ENCODE measurements at places on chromosomes 13 and 19. TPM values are rescaled to one million over a fixed set of nuclear protein-coding genes. Genes with fewer than 3 reads are reported as not detected.

The ICAM5 gene
- not detected for total RNA-seq

GRCh38 chr13:42255886-42256285, 16.1 kb upstream of the AKAP11 start:
- H3K27ac ChIP-seq = no peak overlapping the region
- H3K27me3 ChIP-seq = no peaks in the 10 kb centered on the region
- no peaks in the 10 kb centered on the region for H3K4me1 ChIP-seq
- no peak overlapping the region for H3K4me3 ChIP-seq
- no peak for DNase-seq

GRCh38 chr19:35644987-35645679, 3.0 kb upstream of the COX6B1 start:
- peak overlapping the region; percentile 98 for H3K27ac ChIP-seq
- peak; percentile 78 for DNase-seq
- H3K4me3 ChIP-seq = peak overlapping the region; percentile 54

DNA sequence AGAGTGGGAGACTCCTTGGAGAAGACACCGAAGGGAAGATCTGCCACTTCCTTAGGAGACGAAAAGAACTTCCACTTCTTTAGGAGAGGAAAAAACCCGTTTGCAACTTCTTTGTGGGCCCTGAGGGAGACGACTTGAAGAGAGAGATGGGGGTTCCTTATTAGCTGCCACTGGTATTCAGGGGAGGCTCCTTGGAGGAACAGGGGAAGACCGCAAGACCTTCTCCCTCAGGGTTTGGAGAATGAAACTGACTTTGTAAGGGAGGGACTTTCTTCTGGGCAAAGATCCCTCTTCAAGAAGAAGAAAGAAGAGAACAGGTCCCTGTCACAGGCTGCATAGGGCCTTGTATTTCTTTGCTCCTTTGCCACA, 416 bp downstream of the BCKDHA start:
- H3K27me3 ChIP-seq = no peaks in the 10 kb centered on the region
- H3K4me1 ChIP-seq = peaks cover 16% of the 10 kb centered on the region
- H3K36me3 ChIP-seq = peaks cover 1% of the 10 kb centered on the region
- peak overlapping the region; percentile 95 for H3K4me3 ChIP-seq
- DNase-seq = no peak
- H3K27ac ChIP-seq = peak overlapping the region; percentile 83

The PROZ gene
- not detected for total RNA-seq

DNA sequence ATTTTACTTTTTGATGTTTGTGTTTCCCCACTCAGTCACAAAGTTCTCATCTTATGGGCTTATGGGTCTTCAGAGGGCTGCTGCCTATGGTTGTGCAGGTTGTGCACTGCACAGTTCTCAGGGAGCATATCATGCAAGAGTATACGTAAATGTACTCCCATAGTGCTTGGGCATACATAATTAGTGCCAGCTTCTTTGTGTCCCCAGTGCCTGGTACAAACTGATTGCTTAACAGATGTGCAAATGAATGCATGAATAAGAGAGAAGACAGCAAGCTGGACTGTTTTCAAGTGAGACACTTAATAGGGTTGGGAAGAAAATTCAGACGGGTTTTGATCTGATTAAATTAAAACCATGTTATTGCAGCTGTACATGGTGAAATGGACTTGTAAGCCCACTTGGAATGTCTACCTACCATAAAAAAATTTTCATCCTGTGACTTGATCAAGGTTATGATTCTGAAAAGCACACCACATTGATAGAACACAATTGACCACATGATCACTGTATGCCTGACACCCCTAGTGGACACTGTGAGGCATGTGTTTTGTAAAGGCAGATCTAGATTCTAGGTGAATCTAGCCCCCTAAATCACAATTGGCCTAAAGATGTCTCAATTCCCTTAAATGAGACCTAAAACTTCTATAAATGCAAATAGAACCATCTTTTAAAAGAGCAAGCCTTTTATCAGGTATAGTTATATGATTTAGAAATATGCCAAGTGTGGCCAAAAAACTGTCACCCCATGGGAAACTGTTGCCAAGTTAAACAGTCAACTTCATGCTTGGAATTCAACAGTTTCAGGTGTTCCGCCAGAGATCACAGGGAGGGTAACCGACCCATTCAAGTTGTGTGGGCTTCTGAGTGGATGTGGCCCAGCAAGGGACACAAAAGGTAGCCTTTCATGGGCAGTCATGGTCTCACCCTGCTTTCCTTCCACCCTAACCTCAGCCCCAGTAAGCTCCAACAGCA, 27.9 kb downstream of the FAM124A start:
- DNase-seq = no peak
- peaks cover 2% of the 10 kb centered on the region for H3K36me3 ChIP-seq
- peaks cover 10% of the 10 kb centered on the region for H3K4me1 ChIP-seq
- H3K27ac ChIP-seq = no peak overlapping the region
- no peak overlapping the region for H3K4me3 ChIP-seq

- H3K27me3 ChIP-seq = peaks cover 67% of the 10 kb centered on the region
- no peak overlapping the region for H3K4me3 ChIP-seq
- no peak for DNase-seq
- H3K4me1 ChIP-seq = no peaks in the 10 kb centered on the region
Measured at GRCh38 chr19:3479177-3479833, 1.0 kb downstream of the SMIM24 start.

The COX7A1 gene
- total RNA-seq = 185 TPM

The TRPC4 gene
- total RNA-seq = 1.1 TPM

The PINLYP gene
- 5.0 TPM for total RNA-seq

DNA sequence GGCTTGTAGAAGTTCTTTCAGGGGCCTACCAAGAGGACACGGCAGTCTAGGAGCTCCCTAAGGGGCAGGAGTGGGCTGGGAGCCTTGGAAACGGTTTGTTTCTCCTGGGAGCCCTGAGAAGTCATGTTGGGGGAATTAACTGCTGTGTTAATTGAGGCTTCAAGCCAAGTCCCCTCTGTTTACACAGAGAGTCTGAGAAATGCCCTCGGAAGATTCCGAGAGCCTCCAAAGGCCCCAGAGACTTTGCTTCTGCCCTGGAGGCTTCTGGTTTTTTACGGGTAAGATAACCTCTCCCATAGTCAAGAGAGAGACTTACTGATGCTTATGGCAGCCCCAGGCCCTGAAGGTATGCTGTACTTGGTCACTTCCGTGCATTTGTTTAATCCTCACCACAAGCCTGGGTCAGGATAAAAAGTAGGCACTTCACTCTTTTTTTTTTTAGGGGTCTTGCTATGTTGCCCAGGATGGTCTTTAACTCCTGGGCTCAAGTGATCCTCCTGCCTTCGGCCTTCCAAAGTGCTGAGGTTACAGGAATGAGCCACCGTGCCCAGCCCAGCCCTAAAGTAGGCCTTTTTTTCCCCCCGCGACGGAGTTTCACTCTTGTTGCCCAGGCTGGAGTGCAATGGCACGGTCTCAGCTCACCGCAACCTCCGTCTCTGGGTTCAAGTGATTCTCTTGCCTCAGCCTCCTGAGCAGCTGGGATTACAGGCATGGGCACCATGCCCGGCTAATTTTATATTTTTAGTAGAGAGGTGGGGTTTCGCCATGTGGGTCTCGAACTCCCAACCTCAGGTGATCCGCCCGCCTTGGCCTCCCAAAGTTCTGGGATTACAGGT, 15.2 kb downstream of the IER2 start:
- no peaks in the 10 kb centered on the region for H3K36me3 ChIP-seq
- no peak overlapping the region for H3K4me3 ChIP-seq
- H3K4me1 ChIP-seq = peaks cover 47% of the 10 kb centered on the region
- H3K27me3 ChIP-seq = no peaks in the 10 kb centered on the region
- H3K27ac ChIP-seq = peak overlapping the region; percentile 98

The THAP8 gene
- total RNA-seq = 4.9 TPM

The TMEM86B gene
- total RNA-seq = 1.1 TPM

- no peak overlapping the region for H3K27ac ChIP-seq
- no peaks in the 10 kb centered on the region for H3K36me3 ChIP-seq
- DNase-seq = no peak
- H3K4me1 ChIP-seq = no peaks in the 10 kb centered on the region
- no peak overlapping the region for H3K4me3 ChIP-seq
Measured at GRCh38 chr13:33761740-33762139, 56.2 kb upstream of the RFC3 start.

DNA sequence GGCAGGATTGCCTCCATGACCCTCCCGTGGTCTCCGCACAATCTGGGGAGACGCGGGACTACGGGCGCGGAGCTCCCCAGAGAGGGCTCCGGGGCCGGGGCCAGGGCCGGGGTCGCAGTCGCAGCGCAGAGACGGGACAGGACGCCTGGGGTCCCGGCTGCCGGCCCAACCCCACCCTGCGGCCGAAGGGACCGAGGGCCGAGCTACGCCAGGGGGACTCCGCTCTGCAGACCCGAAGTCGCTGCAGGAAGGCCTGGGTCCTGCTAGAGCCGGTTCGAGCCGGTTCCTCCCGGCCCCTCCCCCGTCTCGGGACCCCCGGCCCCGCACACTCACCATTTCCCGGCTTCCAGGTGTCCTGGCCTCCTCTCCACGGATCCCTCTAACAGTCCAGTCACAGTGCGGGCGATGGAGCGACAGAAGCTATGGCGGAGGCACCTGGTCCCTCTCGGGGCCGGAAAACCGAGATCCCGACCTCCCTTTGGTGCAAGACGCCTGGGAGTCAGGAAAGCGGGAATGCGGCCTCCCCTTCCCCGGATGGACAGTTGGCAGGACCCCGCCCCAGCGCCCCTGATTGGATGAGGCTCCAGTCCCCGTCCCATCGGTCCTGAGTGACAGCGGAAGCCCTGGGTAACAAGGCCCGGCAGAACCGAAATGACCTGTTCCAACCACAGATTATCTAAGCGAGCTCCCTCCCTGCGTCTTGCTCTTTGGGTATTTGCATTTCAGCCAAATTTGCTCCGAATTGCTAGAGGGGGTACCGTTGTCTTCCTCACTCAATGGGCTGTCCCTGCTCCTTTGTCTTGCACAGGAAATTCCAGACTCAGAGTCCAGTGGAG, at the start of gene ZNF625:
Gene ZNF625 (minus strand): TSS at position 512 of the 836 bp plus-strand sequence. CDS start 176 bp downstream, at position 336.
- peaks cover 12% of the 10 kb centered on the region for H3K4me1 ChIP-seq
- peak; percentile 95 for DNase-seq
- peak within 1 kb of the TSS; percentile 92 for H3K27ac ChIP-seq
- no peaks in the 10 kb centered on the region for H3K27me3 ChIP-seq

- H3K4me1 ChIP-seq = no peaks in the 10 kb centered on the region
- no peak overlapping the region for H3K27ac ChIP-seq
- H3K36me3 ChIP-seq = no peaks in the 10 kb centered on the region
- no peaks in the 10 kb centered on the region for H3K27me3 ChIP-seq
Measured at GRCh38 chr13:93991569-93991968, 487.9 kb downstream of the DCT start.

The STARD13 gene
- total RNA-seq = 25.3 TPM

GRCh38 chr13:97390941-97391600, 42.9 kb upstream of the RAP2A start:
- no peak overlapping the region for H3K27ac ChIP-seq
- H3K27me3 ChIP-seq = no peaks in the 10 kb centered on the region
- no peak for DNase-seq
- H3K4me3 ChIP-seq = no peak overlapping the region
- no peaks in the 10 kb centered on the region for H3K4me1 ChIP-seq
- peaks cover 8% of the 10 kb centered on the region for H3K36me3 ChIP-seq

DNA sequence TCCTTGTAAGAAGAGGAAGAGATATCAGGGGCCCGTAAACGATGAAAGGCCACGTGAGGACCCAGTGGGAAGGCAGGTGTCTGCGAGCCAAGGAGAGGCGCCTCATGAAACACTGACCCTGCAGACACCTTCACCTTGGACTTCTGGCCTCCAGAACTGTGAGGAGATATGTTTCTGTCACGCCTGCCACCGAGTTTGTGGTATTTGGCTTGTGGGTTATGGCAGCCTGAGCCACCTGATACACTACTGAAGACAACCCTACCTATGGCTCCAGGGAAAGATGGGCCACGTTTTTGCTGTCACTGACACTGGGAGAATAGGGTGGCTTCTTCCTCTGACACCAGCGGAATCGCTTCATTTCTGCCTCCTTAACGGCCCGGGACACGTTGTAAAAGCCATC, 217.5 kb upstream of the MAB21L1 start:
- H3K36me3 ChIP-seq = no peaks in the 10 kb centered on the region
- H3K27ac ChIP-seq = peak overlapping the region; percentile 85
- H3K27me3 ChIP-seq = no peaks in the 10 kb centered on the region
- no peak for DNase-seq

The TMPRSS9 gene
- total RNA-seq = 0.18 TPM

- no peaks in the 10 kb centered on the region for H3K27me3 ChIP-seq
- peak within 1 kb of the TSS; percentile 81 for H3K4me3 ChIP-seq
- no peaks in the 10 kb centered on the region for H3K36me3 ChIP-seq
- H3K4me1 ChIP-seq = peaks cover 42% of the 10 kb centered on the region
Measured at GRCh38 chr19:49157445-49158224, at the start of gene TRPM4. Gene TRPM4, plus strand, starts transcription at chr19:49157792. Its CDS starts 75 bp downstream, at chr19:49157867.

DNA sequence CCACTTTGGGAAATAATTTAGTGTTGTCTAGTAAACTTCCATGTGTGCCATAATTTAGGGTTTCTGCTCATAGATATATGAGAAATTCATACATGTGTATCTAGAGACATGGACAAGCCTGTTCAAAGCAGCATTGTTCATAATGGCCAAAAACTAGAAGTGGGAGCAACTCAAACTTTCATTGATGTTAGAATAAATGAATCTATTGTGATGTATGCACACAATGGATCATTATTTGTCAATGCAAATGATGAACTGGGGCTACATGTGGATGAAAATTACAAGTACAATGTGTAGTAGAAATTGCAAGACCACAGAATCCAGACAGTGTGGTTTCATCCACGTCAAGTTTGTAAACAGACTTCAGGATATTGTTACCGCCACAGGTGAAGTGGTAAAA, 284.7 kb downstream of the SLC7A1 start:
- no peak overlapping the region for H3K4me3 ChIP-seq
- H3K36me3 ChIP-seq = no peaks in the 10 kb centered on the region
- H3K27me3 ChIP-seq = no peaks in the 10 kb centered on the region
- H3K27ac ChIP-seq = no peak overlapping the region
- DNase-seq = no peak

All from muscle of leg (tissue), 16 donors.